Stomach (tissue), 19 donors: ENCODE measurements at places on chromosomes 2 and 18.

DNA sequence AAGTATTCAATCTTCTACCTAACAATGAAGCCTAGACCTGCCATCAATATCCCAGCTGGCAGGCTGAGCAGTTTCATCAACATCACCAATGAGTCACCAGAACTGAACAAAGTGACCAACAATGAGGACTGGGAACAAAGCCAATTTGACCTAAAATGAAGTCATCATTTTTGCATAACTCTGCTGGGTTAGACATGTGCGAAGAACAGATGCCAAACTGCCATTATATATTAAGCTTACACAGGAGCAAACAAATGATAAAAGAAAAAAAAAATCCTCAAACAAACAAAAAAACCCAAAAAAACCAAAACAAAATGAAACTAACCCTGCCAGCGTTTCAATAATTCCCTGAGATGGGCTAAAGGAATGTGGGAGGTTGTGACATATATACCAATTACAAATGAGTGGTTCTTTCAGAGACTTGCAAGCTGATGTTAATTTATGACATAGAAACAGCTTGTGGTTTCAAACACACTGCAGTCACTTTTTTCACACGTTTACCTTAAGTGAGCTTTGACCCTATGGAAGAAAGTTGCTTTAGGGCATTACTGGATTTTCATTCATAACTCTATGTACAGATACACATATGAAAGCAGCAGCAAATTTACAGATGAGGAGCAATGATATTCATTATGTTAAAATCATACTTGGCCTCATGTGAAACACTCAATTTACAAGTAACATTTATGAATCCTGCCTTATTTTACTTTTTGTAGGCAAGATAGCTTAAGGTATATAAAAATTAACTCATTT, 56.9 kb upstream of the CCDC141 start:
- no peak overlapping the region for H3K27ac ChIP-seq
- DNase-seq: peak; percentile 44

- H3K36me3 ChIP-seq: no peaks in the 10 kb centered on the region
- no peaks in the 10 kb centered on the region for H3K4me1 ChIP-seq
- H3K27me3 ChIP-seq: no peaks in the 10 kb centered on the region
Observed at GRCh38 chr2:105183555-105184323, 57.8 kb upstream of the GPR45 start.

DNA sequence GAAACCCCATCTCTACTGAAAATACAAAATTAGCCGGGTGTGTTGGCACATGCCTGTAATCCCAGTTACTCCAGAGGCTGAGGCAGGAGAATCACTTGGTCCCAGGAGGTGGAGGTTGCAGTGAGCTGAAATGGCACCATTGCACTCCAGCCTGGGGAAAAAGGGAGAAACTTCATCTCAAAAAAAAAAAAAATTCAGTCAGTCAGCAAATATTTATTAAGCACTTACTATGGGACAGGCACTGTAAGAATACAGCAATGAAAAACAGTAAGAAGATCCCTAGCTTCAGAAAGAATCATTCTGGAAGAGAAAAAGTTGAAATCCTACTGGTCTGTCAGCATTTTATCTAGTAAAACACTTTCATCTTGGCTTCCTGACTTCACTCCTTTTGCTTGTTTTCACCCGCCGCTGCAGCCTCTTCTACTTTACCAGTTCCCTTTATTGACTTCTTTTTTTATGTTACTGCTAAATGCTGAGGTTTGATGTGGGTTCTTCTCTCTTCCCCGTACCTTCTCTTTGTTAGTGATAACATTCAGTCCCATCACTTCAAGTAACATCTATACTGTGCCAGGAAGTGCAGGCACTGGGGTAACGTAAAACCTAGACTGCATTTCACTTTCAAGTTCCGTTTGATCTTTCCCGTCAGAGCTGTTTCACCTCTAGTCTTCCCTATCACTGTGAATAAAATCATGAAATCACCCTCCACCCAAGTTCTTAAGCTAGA, 10.8 kb upstream of the TAF4B start:
- no peaks in the 10 kb centered on the region for H3K27me3 ChIP-seq
- H3K4me3 ChIP-seq: no peak overlapping the region
- H3K36me3 ChIP-seq: no peaks in the 10 kb centered on the region

DNA sequence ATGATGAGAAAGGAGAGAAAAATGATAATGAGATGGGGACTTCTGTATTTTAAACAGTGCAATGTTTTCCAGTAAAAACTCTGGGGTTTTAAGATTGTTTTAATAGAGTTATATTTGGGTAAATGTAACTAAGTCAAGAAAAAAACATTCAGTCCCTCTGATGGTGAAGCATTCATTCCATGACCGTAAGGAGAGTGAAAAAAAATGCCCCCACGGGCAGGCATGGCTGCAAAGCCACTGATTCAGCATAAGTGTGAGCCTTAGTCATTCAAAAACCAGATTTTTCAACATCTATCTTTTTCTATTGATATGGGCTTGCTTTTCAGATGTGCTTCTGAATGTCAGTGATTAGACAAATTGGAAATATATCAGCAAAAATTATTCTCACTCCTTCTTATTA, 957.8 kb downstream of the SLC4A3 start:
- no peak overlapping the region for H3K27ac ChIP-seq
- DNase-seq: no peak
- no peaks in the 10 kb centered on the region for H3K36me3 ChIP-seq
- peaks cover 3% of the 10 kb centered on the region for H3K27me3 ChIP-seq

DNA sequence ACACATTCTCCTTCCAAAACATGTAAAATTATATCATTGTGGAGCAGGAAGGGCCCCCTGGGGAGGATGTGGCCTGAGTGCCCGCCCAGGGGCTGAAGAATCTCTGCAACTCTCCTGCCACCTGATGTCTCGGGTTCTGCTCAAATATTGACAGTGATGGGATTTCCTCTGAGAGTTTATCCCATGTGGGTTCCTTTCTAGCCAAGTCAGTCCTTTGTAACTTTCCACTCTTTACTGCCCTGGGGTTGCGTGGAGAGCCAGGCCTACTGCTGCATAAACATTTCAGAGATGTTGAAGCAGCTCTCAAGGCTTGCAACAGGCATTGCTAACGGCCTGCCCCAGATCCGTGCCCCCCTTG, 4.0 kb upstream of the RAB17 start:
- H3K27ac ChIP-seq: peak overlapping the region; percentile 70
- H3K4me1 ChIP-seq: peaks cover 66% of the 10 kb centered on the region
- no peaks in the 10 kb centered on the region for H3K27me3 ChIP-seq
- DNase-seq: no peak

DNA sequence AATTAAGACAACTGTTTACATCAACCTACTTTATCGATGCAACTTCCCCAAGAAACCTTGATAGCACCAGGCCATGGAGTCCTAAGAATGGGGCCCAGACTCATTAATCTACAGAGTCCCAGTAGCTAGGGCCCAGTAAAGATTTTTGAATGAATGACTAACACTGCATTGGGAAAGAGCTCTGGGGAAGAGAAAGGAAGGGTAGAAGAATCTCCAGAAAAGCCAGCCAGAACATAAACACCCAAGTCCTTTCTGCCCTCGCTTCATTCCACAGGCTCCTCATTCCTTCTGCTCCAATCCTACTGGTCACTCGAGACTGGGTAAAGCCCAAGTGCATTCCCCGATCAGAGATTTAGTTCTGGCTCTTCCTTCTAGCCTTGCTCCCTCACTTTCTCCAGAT, 44.3 kb downstream of the CYRIA start:
- H3K4me3 ChIP-seq: no peak overlapping the region
- H3K27me3 ChIP-seq: no peaks in the 10 kb centered on the region
- peaks cover 17% of the 10 kb centered on the region for H3K36me3 ChIP-seq

- no peaks in the 10 kb centered on the region for H3K27me3 ChIP-seq
- H3K27ac ChIP-seq: no peak overlapping the region
- H3K36me3 ChIP-seq: no peaks in the 10 kb centered on the region
- H3K4me3 ChIP-seq: no peak overlapping the region
- DNase-seq: no peak
Observed at GRCh38 chr2:144166743-144167142, 353.2 kb downstream of the ZEB2 start.

DNA sequence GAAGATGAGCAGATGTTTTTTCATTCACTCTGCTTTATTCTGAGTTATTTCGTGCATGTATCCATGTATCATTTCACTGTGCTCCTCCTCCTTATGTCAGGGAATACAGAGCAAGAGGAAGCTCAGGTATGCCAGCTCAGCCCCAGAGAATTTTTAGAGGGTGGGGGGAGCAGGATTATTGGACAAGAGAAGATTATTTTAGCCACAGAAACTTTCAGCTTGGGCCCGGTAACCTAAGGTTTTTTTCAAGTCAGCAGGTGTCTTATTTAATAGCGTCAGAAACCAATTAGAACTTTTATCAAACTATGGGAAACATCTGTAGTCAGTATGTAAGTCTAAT, 232.9 kb upstream of the SIX3 start:
- no peak for DNase-seq
- H3K27me3 ChIP-seq: no peaks in the 10 kb centered on the region
- H3K4me1 ChIP-seq: no peaks in the 10 kb centered on the region

GRCh38 chr18:8635087-8635486, 25.9 kb downstream of the RAB12 start:
- no peaks in the 10 kb centered on the region for H3K27me3 ChIP-seq
- no peaks in the 10 kb centered on the region for H3K4me1 ChIP-seq
- H3K27ac ChIP-seq: no peak overlapping the region
- H3K4me3 ChIP-seq: no peak overlapping the region
- H3K36me3 ChIP-seq: peaks cover 33% of the 10 kb centered on the region

DNA sequence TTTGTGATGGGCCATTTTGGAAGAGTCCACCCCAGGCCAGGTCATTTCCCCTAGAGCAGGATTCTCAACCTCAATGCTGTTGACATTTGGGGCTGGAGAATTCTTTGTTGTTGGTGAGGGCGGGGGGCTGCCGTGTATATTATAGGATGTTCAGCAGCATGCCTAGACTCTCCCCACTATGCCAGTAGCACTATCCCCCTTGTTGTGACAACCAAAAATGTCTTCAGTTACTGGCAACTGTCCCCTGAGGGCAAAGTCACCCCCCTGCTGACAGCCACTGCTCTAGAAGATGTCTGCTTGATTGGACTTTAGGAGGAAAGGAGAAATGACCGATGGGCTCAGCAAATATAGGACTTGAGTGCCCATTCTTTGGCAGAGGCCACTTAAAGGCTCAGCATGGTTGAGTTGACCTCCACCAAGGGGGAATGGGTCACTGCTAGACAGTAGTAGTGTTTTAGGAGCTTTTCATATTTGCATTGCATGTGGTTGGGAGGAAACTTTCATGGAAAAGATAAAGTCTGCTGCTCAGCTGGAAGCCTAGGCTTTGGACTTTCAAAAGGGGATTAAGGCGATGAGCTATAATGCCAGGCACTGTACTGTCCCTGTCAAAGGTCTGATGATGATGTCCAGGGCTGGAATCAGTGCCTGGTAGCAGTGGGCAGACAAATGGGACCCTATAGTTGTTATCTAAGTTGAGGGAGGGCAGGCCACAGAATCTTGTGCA, 61.1 kb upstream of the MCFD2 start:
- H3K27ac ChIP-seq: no peak overlapping the region
- peaks cover 15% of the 10 kb centered on the region for H3K4me1 ChIP-seq
- no peaks in the 10 kb centered on the region for H3K36me3 ChIP-seq
- no peaks in the 10 kb centered on the region for H3K27me3 ChIP-seq

DNA sequence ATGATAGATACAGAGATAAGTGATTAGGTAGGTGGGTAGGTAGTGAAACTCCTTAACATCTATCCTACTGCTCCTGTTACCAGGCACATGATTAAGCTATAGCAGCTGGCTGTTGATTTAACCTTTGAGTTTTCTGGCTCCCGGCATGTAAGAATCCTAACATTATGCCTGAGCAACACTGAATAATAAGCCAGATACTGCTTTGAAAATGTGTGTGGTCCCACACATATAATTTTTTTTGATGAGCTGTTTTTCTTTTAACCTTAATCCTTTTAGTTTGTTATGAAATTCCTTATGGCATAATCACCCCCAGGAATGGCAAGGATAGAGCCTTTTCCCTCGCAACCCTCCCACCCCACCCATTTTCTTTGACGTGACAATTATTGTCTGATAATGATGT, 104.2 kb upstream of the NEUROD1 start:
- peak overlapping the region; percentile 32 for H3K27ac ChIP-seq
- peaks cover 32% of the 10 kb centered on the region for H3K4me1 ChIP-seq
- H3K27me3 ChIP-seq: no peaks in the 10 kb centered on the region
- no peak overlapping the region for H3K4me3 ChIP-seq
- DNase-seq: no peak

DNA sequence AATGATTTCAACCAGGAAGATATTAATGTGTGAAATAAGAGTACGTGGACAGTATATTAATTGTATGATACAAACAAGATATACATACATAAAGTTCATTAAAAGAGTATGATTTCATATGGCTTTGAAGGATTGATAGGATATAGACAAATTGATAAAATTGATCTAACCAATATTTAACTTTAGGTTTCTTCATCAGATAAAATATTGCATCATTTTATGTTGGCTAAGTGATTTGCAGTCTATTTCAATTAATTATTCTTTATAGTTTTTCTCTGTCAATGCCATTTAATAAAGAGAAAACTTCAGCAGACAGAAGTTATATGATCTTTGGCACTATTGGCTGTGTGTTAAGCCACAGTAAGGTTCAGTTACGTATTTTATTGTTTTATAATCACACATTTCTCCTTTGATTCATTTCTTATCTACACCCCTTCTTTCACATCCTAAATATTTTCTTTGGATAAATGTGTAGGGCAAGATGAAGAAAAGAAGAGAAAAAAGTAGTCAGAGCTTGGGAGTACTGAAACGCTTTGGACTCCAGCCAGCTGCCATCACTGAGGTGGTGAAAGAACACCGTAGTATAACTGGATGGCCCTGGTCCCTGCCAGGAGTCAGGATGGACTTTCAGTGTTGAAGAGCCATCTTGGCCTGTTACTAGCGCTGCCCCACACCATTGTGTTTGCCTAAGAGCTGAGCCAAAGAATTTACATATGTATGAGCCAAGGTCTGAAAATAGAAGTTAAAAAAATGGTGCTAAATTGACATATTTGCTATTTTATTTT, 9.8 kb upstream of the CPS1 start:
- no peak overlapping the region for H3K4me3 ChIP-seq
- H3K27me3 ChIP-seq: no peaks in the 10 kb centered on the region
- DNase-seq: peak; percentile 23
- no peaks in the 10 kb centered on the region for H3K4me1 ChIP-seq

DNA sequence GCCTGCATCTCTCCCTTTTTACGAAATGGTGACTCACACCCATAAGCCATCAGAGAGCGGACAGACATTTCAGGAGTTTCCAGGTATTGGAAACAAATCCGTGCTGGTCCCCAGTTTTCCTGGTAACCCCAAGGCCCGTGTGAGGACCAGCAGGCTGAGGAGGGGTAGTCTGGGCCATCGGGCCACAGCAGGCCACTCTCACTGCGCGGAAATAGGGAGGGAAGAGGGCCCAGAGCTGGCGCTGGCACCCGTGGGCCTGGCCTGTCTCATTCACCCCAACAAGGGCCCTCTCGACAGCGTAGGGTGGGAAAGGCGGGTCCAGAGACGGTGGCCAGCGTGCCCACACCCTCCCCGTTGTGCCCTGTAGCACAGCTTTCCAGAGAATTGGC, 13.7 kb upstream of the FAHD2A start:
- no peak overlapping the region for H3K27ac ChIP-seq
- H3K4me1 ChIP-seq: peaks cover 11% of the 10 kb centered on the region
- no peak overlapping the region for H3K4me3 ChIP-seq
- no peak for DNase-seq
- H3K36me3 ChIP-seq: no peaks in the 10 kb centered on the region

DNA sequence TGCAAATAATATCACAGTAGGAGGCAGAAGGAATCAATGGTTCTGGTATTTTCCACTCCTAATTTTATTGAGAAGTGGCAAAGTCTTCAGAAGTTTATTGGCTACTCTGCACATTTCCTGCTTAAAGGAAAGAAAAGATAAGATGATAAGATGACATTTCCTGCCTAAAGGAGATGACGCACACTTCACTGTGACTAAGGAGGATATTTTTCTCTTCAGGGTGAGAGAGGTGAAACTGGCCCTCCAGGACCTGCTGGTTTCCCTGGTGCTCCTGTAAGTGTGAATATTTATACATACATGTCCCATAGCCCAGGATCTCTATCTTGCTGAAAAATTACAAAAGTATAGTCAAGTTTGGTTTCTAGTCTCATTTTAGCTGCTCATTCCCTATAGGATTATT, 27.9 kb downstream of the COL3A1 start:
- H3K4me1 ChIP-seq: no peaks in the 10 kb centered on the region
- no peak overlapping the region for H3K4me3 ChIP-seq
- peaks cover 34% of the 10 kb centered on the region for H3K36me3 ChIP-seq
